ENCODE measurements at places on chromosomes 11 and 22.

DNA sequence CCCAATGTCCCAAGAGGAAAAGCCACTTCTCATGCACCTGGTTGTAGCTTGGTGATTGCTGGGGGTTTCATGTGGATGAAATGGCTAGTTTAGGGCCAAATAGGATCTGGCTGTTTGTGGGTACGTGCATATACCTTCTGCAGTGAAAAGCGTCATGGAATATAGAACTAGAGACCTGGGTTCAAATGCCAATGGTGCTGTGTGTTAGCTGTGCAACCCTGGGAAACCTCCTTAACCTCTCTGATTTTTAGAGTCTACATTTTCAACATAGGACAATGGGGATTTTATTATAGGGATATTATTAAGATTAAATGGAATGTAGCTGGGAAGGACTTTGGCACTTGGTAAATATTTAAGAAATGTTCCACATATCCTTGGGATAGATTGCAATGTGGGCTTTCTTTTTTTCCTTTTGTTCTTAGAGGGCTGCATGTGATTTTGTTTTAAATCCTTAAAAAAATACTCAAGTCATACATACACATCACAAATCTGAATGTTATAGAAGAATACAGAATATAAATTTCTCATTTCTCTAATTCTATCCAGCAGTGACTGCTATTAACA lies 112.6 kb upstream of the E2F8 start:
- DNase-seq = no peak

- DNase-seq = no peak
These were observed 17.6 kb downstream of the PLA2G6 start for GRCh38 chr22:38163844-38164550.

DNA sequence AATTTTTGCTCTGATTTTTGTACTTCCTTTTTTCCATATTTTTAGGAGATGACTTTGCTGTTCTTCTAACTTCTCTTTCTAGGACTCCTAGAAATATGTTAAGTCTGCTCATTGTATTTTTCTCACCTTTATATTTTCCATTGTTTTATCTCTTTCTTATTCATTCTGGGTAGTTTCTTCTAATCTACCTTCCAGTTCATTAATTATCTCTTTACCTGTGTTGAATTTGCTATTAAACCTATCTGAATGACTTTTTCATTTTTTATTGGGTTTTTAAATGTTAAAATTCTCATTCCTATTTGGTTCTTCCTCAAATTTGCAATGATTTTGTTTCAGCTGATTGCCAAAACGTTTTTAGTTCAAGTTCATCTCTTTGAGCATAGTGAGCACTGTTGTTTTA lies 27.8 kb upstream of the EHF start:
- DNase-seq = no peak

DNA sequence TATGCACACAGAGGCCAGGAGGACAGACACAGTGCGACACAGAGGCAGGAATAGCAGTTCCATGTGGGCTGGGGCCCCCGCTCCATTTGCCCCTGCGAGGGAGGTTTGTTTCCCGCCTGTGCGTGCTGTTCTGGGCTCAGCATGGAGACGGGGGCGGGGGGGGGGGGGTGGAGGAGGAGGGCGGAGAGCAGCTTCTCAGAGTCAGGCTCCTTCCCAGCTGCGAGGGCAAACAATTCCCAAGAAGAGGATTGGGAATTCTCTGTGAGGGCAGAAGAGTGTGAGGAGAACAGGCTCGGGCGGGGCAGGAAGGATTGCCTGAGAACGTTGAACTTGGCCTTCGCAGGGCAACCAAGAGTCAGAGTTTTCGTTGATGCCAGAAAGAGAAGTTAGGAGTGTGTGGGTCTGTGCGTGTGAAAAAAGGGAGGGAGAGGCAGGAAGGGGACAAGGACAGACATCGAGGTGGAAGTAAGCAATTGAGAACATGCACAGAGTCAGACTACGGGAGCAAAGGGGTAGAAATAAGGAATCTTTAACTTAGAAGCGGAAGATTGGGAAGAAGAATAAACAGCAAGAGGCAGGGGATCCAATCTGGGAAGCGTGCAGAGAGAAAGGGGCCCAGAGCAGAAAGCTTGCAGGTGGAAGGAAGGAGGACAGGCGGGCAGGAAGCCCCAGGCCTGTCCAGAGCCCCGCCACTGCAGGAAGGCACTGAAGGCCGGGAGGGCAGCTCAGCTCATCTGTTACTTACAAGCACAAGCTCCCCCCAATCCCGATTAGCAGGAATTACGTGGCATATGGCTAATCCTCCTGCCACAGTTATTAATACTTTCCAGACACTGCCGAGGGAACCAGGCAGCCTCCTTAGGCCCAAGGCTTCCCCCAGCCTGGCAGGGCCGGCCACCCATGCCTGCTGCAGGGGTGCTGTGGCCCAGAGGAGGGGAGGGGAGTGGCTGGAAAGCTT lies 15.6 kb upstream of the JAM3 start:
- no peak for DNase-seq

GRCh38 chr11:57638005-57638781 lies 11.5 kb downstream of the YPEL4 start:
- DNase-seq = peak; percentile 92

- DNase-seq = peak; percentile 18
These were observed 19.9 kb downstream of the BID start for GRCh38 chr22:17754233-17754925.

GRCh38 chr11:115984228-115984627 lies 480.0 kb upstream of the CADM1 start:
- DNase-seq = no peak

DNA sequence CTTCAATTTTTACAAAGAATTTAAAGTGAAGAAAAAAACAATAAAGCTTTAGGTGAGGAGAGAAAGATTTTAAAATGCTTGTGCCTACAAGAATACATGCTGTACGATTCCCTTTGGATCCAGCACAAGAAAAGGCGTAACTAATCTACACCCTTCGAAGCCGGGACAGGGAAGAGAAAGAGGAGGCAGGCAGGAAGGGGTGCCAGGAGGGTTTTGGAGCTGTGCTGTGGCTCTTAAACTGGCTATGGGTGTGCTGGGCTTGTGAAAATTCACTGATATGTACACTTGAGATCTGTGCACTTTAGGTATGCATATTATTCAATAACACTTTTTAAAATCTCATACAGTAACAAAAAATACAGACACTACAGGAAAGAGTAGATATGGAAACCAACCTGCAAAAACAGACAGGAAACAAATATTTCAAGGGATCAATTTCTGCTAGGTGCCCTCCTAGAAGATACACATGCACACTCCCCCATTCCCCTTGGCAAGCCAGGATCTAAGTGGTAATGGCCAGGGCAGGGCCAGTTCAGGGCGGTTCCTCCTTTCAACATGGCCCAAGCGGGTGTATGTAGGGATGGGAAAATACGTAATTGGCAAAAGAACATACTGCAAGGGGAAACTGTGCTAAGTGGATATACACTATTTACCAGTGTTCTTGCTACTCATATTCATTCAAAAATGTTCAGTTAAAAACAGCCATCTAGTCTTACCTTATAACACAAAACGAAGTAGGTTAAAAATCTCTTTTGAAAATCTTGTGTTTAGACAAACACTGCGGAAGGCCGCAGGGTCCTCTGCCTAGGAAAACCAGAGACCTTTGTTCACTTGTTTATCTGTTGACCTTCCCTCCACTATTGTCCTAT lies 54.2 kb downstream of the PACSIN2 start:
- no peak for DNase-seq

GRCh38 chr11:83312430-83312829 lies 26.3 kb upstream of the CCDC90B start:
- no peak for DNase-seq

GRCh38 chr22:46349238-46349637 lies 13.7 kb downstream of the TRMU start:
- DNase-seq = no peak

GRCh38 chr11:131463649-131464425 lies 93.4 kb downstream of the NTM start:
- DNase-seq = no peak

GRCh38 chr22:24554313-24555164 lies at the start of gene GUCD1:
GUCD1 (minus strand) TSS chr22:24555138; CDS start chr22:24554991, 147 bp downstream.
- DNase-seq = peak; percentile 63

GRCh38 chr11:86443415-86443814 lies 68.7 kb downstream of the CCDC81 start:
- no peak for DNase-seq

- DNase-seq = no peak
These were observed 1225.5 kb downstream of the TBC1D22A start for GRCh38 chr22:47987885-47988515.

GRCh38 chr11:48125866-48126265 lies 90.7 kb upstream of the OR4B1 start:
- DNase-seq = no peak

DNA sequence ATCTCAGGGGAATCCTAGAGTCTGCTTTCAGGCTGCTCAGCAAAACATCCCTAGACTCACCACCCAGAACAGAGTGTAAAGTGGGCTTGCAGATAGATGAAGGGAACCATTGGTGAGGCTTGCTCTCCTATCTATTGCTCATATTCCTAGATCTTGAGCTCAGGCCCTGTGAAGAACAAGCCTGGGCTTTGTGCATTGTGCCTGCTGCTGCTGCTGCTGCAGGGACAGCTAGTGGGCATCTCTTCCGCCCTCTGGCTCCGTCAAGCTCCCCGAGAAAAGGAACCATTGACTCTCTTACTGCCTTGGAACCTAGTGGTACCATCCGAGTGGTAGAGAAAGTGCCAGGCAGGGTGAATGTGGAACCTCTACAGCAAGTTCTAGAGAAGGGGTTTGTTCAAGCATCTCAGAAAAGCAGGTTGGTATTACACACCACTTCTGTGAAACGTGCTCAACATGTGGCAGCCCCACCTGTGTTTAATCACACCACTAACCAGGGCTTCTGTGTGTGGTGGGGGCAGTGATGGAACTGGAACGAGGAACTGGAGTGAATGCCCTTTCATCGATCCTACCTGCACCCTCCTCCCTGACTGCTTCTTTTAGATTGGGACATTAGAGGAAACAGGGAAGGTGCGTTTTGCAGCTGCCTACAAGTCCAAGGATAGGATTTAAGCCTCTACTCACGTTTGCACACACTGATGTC lies 4.4 kb downstream of the BACE1-AS start:
- no peak for DNase-seq

DNA sequence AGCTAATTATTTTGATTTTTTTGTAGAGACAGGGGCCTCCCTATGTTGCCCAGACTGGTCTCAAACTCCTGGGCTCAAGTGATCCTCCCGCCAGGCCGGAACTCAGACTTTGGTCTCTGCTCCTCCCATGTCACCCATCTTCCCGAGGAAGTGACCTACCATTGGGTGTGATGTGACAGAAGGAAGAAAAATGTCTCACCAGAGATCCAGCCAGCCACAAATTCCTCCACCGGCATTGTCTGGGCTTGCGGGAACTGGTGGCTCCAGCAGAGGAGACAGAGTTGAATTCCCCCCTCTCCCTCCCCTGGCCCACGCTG lies 772 bp downstream of the SLC25A45 start:
- DNase-seq = peak; percentile 87

- DNase-seq = no peak
These were observed 411.1 kb downstream of the TBC1D22A start for GRCh38 chr22:47173535-47174021.

DNA sequence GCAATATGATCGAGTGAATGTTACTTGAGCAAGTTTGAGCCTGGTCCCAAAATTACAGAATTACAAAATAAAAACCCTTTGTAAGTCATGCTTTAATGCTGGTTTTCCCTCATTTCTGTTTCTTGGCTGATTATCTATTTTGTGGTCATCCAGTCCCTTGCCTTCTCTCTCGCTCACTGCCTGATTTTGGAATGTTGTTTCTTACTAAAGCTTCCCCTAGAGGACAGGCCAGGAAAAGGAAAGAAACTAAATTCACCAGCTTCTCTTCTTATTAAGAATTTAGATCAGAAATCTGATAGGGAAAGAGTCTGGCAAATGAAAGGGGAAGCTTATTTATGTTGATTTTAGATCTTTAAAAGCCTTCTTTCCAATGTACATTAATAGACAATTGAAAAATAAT lies 16.6 kb upstream of the BDNF start:
- DNase-seq = peak; percentile 78

- no peak for DNase-seq
These were observed 77.3 kb upstream of the PHF21A start for GRCh38 chr11:46198245-46199240.

- no peak for DNase-seq
These were observed 1.4 kb downstream of the SCO2 start for GRCh38 chr22:50523806-50524675.

- DNase-seq = peak; percentile 37
These were observed 83.5 kb downstream of the C22orf31 start for GRCh38 chr22:28978158-28978557.

GRCh38 chr11:288478-289397 lies at the start of gene PGGHG:
PGGHG (plus strand) TSS chr11:289126; CDS start chr11:289817, 691 bp downstream.
- peak; percentile 76 for DNase-seq

DNA sequence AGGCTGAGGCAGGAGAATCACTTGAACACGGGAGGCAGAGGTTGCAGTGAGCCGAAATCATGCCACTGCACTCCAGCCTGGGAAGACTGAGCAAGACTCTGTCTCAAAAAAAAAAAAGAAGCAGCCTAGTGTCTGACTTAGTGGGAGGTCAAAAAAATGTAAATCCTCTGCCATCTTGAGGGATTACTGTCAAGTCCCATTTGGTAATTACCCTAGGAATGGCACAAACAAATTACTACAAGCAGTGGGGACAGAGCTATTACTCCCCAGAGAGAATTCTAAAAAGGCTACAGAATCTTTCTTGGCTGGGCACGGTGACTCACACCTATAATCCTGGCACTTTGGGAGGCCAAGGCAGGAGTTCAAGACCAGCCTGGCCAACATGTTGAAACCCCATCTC lies 3.8 kb downstream of the SERPING1 start:
- peak; percentile 7 for DNase-seq

- no peak for DNase-seq
These were observed 28.4 kb upstream of the CRTAM start for GRCh38 chr11:122809866-122810265.

GRCh38 chr11:103110391-103110790 lies 1.2 kb downstream of the DYNC2H1 start:
- peak; percentile 54 for DNase-seq

GRCh38 chr22:42937164-42937843 lies 77.6 kb downstream of the PACSIN2 start:
- DNase-seq = peak; percentile 87

DNA sequence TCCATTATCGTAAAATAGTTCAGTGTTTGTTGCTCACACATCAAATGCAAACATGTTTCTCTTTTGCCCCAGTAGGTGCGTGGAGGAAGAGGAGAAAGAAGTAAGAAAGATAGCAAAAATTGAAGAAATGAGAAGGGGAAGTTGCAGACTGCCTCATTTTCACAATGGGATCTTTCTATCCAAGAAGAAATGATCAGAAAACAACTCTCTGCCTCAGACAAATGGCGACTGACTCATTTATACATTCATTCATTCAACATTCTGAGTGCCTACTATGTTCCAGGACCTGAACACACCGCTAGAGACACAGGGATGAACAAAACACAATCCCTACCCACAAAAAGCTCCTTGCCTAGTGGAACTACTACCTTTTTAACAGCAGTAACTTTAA lies 367 bp downstream of the HPS5 start:
- no peak for DNase-seq

DNA sequence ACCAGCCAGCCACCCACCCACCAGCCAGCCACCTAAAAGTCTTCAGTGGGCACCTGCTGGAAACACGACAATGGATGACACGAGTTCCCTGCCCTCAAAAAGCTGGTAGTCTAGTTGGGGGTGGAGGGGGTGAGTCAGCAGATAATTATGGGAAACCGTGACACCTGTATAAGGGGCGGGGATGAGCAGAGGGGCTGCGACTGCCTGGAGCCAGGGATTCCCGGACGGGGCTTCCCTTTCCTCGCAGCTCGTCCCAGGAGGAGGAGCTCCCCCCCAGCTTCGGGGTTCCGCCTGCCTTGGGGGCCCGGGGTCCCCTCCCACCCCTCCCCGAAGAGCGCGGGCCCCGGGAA lies 2.3 kb upstream of the RTN4RL2 start:
- no peak for DNase-seq

All from EH (cell line).